ENCODE measurements at places on chromosomes 5 and 9.

- no peak for DNase-seq
These were observed 53.6 kb upstream of the SGCD start for GRCh38 chr5:156273325-156273724.

DNA sequence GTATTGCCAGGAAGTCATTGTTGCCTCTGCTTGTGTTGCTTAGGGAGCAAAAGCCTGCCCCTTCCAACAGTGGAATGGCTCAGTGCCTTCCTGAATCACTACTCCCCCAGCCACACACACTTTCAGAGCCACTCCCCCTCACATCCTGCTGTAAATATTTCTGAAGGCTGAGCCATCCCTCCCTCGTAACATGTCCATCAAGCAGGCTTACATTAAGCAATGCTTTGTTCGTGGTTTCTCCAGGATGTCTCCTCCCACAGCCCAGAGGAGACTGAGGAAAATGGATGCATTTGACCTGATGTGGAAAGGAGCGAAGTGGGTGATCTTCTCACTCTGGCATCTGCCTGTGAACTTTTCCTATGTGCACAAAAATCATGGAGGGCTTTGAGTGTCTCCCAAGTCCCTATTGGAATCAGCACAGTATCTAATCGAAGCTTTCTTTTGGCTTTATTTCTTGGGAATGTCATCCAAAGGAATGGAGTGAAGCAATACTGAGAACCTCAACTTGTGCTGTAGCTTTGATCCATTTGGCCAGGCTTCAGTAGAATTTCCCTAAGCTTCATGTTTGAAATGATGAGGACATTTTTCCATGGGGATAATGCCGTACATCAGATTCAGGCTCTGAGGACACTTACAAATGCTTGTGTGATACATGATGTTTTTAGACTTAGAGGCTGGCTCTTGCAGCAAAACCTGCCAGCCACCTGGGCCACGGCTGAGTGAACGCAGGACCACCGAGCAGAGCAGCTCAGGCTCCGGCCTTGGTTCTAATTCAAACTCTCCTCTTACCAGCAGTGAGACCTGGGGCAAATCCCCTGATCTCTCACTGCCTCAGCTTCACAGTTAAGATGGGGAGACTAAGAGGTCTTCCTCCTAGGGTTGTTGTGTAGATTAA is 389.1 kb downstream of the ENC1 start:
- DNase-seq = no peak

GRCh38 chr9:13552606-13553215 is 273.2 kb upstream of the MPDZ start:
- no peak for DNase-seq

GRCh38 chr9:131980267-131981016 is 99.2 kb downstream of the MED27 start:
- DNase-seq = no peak

- no peak for DNase-seq
These were observed 22.7 kb upstream of the ANKRD34B start for GRCh38 chr5:80592761-80593160.

GRCh38 chr5:155807884-155808576 is 518.9 kb upstream of the SGCD start:
- no peak for DNase-seq

GRCh38 chr5:179416114-179416822 is 71.0 kb upstream of the ADAMTS2 start:
- DNase-seq = no peak
